T-helper 2 cell treated with Interferon-gamma antibody and Interleukin-4, amounts not matched to agents 5 μg/mL and 100 μg/mL, for 36 hours (primary cell): ENCODE measurements at places on chromosomes 7 and 10.

DNA sequence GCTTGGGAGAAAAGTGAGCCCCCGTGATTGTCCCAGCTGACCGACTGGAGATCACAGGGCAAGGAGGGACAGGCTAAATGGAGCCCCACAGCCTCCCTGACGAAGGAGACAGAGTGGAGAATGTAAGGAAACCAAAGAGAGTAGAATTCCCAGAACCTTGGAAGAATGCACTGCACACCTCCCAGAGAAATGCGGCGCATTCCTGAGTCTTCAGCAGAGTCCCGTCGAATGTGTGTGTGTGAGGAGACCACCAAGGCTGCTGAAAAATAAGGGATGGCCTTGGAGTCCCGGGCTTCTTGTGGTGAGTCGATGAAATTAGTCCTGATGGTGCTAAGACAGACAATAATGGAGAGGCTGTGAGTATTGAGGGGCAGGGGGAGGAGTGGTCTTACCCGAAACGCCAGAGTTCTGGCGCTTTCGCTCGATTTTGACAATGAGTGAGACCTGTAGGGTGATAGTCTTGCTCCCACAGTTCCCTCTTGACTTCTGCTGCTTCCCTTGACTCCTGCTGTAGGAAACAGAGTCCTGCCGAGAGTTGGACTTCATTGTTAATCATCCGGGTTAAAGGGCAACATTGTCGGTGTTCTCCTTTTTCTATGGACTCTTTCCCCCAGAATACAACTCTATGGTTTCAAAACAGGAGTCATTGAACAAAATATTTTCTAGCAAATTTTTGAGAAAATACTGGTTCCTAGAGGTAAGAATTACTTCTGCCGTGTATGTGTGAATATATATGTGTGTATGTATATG is 103.2 kb downstream of the CNNM2 start:
- no peak overlapping the region for H3K4me3 ChIP-seq
- peaks cover 2% of the 10 kb centered on the region for H3K4me1 ChIP-seq
- no peak overlapping the region for H3K27ac ChIP-seq
- peaks cover 3% of the 10 kb centered on the region for H3K27me3 ChIP-seq
- DNase-seq: no peak
- H3K36me3 ChIP-seq: no peaks in the 10 kb centered on the region

- H3K27ac ChIP-seq: no peak overlapping the region
- H3K4me3 ChIP-seq: no peak overlapping the region
- peaks cover 2% of the 10 kb centered on the region for H3K27me3 ChIP-seq
- H3K36me3 ChIP-seq: no peaks in the 10 kb centered on the region
These were observed 133.8 kb downstream of the TMEM178B start for GRCh38 chr7:141207661-141208060.

DNA sequence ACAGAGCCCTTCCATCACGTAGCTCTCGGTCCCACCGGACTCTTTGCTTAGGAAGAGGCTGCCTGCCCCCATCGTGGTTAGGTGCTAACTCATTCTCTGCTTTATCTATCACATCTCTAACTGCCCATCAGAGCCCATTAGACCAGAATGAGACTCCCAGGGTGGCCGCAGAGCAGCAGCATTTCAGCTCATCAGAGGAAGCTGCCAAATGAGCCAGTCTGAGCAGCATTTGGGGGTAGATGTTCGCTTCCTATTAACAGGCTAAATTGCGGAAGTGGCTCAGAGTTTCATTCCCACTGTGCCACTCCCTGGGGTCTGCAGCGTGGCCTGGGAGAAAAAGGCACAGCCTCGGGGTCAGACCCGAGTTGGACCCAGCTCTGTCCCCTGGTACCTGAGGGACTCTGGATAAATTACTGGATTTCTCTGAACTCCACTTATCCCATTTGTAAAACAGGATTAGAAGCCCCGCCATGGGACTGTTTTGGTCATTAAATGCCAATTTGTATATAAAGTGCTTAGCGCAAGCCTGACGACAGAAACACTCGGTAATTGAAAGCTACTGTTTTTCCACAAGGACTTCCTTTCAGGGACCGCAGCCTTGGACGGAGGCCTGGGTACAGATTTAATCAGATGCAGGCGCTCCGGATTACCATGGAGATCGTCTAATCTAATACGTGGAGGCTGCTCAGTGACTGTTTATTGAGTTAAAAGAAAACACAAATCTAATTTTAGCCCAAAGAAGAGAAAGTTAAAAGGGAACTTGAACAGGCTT is 73.8 kb upstream of the PRLHR start:
- peaks cover 4% of the 10 kb centered on the region for H3K27me3 ChIP-seq
- H3K4me1 ChIP-seq: no peaks in the 10 kb centered on the region
- no peak for DNase-seq
- no peak overlapping the region for H3K27ac ChIP-seq
- H3K36me3 ChIP-seq: no peaks in the 10 kb centered on the region
- H3K4me3 ChIP-seq: no peak overlapping the region

DNA sequence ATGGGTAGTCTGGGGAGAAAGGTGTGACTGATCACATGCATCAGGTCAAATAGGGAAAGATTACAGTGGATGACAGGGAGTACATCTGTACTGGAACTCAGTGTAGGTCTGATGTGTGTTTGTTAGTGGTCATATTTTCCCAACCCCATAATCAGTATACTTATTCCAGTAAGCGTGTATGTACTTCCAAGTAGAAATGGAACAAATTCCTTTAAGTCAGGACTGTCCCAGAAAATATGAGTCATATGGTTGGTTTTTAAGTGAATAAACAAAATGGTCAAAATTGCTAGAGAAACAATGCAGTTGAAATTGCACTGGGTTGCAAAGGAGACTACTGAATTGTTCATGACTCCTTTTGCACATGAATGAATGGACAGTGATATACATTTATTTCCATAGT is 118.8 kb upstream of the MYO3A start:
- H3K27me3 ChIP-seq: no peaks in the 10 kb centered on the region
- H3K36me3 ChIP-seq: no peaks in the 10 kb centered on the region
- DNase-seq: no peak
- no peak overlapping the region for H3K27ac ChIP-seq

GRCh38 chr10:102647443-102648268 is 3.4 kb downstream of the TRIM8 start:
- H3K36me3 ChIP-seq: peaks cover 35% of the 10 kb centered on the region
- peaks cover 58% of the 10 kb centered on the region for H3K4me1 ChIP-seq
- peak overlapping the region; percentile 97 for H3K27ac ChIP-seq
- DNase-seq: no peak
- H3K4me3 ChIP-seq: peak overlapping the region; percentile 90
- H3K27me3 ChIP-seq: no peaks in the 10 kb centered on the region

DNA sequence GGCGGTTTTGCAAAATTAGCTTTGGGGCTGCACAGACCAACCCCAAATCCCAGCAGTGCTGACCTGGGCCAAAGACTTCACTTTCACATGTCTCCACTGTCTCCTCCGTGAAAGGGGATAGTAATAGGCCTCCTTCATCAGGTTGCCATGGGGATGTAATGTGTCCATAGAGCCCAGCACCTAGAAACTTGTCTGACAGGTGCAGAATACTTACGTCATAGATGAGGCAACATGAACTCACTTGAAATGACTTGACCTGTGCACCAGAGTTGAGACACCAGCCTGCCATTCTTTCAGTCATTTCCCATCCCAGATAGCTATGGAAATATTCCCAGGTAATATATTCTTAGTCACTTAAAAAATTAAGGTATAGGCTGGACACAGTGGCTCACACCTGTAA is 94.2 kb downstream of the INSYN2A start:
- no peaks in the 10 kb centered on the region for H3K27me3 ChIP-seq
- H3K27ac ChIP-seq: no peak overlapping the region
- DNase-seq: no peak
- H3K4me3 ChIP-seq: no peak overlapping the region

- H3K4me1 ChIP-seq: peaks cover 18% of the 10 kb centered on the region
- H3K36me3 ChIP-seq: no peaks in the 10 kb centered on the region
- peak overlapping the region; percentile 54 for H3K4me3 ChIP-seq
These were observed 10.2 kb upstream of the GDF2 start for GRCh38 chr10:47311932-47312662.

GRCh38 chr7:36238138-36238537 is 85.1 kb downstream of the EEPD1 start:
- no peak for DNase-seq
- H3K4me3 ChIP-seq: no peak overlapping the region
- no peaks in the 10 kb centered on the region for H3K4me1 ChIP-seq
- no peaks in the 10 kb centered on the region for H3K27me3 ChIP-seq
- no peak overlapping the region for H3K27ac ChIP-seq
- H3K36me3 ChIP-seq: no peaks in the 10 kb centered on the region

GRCh38 chr7:43010061-43010460 is 77.9 kb downstream of the MRPL32 start:
- no peak for DNase-seq
- H3K27ac ChIP-seq: no peak overlapping the region
- H3K4me1 ChIP-seq: no peaks in the 10 kb centered on the region

GRCh38 chr7:16026253-16027020 is 340.0 kb upstream of the MEOX2 start:
- no peak overlapping the region for H3K4me3 ChIP-seq
- no peaks in the 10 kb centered on the region for H3K4me1 ChIP-seq
- no peaks in the 10 kb centered on the region for H3K36me3 ChIP-seq
- peaks cover 2% of the 10 kb centered on the region for H3K27me3 ChIP-seq
